AG08396 (cell line): ENCODE measurements at places on chromosomes 1 and 21.

- DNase-seq, result no peak
Measured at GRCh38 chr1:1329304-1330210, 1.5 kb upstream of the TAS1R3 start.

DNA sequence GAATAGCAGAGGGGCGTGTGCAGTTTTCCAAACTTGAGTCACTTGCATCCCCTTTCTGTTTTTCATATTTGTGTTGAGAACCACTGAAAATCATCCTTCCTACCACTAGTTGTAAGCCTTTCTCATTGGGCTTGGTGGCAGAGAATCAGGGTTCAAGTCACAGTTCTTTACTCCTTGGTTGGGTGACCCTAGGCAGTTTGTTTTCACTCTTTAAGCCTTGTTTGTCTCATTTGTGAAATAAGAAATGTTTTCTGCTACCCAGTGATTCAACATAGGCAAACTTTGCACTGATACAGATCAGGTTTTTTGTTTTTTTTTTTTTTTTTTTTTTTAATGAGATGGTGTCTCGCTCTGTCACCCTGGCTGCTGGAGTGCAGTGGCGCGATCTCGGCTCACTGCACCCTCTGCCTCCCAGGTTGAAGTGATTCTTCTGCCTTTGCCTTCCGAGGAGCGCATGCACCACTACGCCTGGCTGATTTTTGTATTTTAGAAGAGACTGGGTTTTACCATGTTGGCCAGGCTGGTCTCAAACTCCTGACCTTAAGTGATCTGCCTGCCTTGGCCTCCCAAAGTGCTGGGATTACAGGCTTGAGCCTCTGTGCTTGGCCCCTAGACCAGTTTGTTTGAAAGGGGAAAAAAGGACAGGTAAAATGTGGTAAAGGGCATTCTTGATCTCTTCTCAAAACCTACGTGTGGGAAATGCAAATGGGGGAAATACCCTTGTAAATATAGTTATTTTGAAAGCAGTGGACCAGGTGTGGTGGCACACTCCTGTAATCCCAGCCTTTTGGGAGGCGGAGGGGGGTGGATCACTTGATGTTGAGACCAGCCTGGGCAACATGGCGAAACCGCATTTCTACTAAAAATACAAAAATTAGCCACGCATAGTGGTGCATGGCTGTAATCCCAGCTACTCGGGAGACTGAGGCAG lies 3.2 kb downstream of the CLIC4 start:
- no peak for DNase-seq

DNA sequence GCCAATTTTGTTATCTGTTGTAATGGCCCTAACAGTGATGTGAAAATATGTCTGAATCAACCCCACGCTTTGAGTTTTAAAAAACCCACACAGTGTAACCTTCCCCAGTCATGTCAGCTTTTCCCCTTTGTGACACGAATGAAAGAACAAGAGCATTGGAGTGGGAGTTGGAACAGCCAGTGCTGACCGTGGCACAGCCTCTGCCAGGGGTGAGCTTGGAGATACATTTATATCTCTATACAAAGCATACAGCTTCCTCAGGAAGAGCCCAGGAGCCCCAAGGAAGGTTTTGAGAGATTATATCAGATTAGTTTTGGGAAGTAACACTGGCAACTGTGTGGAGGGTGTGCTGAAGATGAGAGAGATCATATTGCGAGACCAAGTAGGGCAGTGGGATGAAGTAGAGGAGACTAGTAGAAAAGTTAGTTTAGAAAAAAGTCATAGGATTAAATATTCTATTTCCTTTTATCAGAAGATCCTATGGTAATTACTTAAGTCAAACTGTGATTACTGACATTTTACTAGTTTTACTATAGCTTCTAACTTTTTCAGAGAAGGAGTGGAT lies 15.9 kb downstream of the LRRC8B start:
- no peak for DNase-seq

DNA sequence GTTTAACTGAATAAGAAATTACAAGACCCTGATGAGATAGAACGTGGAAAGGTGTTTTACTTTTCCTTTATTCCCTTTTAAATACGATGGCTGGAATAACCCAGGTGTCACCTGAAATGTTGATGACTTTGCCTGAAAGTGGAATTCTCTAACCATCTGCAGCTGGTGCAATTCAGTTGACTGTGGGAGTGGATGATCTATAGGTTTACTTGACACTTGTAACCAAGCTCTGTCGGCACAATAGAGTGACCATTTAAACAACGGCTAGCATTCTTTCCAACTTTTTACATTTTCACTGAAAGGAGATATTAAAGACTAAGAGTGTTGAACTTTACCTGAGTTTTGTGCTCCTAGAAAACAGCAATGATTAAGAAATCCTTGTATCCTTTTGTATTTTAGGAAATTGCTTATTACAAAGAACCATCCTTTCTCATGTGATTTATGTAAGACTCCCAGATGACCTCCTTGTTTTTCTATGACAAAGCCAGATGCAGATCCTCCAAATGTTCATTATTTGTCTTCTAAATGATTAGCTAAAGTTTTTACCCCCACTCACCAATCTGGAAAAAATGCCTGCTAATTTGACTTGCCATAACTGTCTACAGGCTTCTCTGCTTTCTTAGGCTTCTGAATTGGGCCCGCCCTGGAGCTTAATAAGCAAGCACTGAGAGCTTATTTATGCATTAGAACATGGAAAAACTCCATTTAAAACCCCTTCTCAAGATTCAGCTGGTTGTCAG lies 129.5 kb upstream of the LRRC7 start:
- DNase-seq, result no peak

- DNase-seq, result no peak
Measured at GRCh38 chr1:87186346-87186745, 142.3 kb upstream of the LMO4 start.

DNA sequence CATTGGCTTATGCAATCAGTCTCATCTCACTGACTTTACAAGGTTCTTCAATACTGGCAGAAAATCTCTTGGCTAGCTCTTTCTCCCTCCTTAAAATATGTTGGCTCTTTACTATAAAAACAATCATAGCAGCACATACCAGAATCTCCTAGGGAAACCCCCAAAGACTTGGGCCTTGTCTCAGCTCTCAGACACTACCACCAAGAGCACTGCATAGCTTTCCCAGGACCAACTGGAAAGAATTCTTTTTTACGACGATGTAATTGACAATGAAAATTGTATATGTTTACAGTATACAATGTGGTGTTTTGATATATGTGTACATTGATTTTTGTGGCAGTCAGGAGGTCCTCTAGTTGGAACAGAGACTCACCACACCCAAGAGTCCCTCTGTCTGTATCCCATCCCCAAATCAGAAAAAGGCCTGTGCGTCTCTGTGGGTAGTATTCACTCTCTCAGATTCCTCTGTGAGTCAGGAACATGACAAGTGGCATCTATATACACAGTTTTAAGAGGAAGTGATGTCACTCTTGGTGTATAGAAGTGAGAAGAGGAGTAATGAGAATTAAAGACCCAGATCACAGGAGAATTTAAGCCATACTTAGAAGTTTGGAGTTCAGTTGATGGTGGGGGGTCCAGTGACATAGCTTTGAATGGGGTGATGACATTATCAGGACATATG lies 21.1 kb downstream of the SMAP2 start:
- DNase-seq, result peak; percentile 21

DNA sequence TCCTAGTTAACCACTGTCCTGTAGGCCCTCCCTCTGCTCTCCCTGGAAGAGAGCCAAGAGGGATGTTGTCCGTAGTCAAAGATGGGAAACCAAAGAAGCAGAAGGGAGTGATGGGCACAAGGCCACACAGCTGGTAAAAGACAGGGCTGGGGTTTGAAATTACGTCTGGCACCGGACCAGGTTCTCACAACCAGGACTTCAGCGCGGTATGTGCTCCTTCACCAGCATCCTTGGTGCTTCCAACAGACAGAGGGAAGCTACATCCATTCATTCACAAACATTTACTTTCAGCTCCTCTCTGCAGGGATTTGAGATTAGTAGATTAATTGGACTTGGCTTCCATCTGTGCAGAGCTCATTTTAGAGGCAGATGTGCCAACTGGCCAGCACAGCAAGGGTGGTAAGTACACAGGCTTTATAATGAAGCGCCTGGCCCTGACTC lies 191.2 kb downstream of the TRABD2B start:
- no peak for DNase-seq

GRCh38 chr1:26994020-26994786 lies 711 bp downstream of the TRNP1 start:
- no peak for DNase-seq
